Suprapubic skin (tissue), 4 donors: ENCODE measurements at places on chromosomes 6 and 20. TPM values are rescaled to one million over a fixed set of nuclear protein-coding genes. Genes with fewer than 3 reads are reported as not detected.

- no peak for DNase-seq
Measured at GRCh38 chr20:23079016-23079351, 7.1 kb downstream of the CD93 start.

DNA sequence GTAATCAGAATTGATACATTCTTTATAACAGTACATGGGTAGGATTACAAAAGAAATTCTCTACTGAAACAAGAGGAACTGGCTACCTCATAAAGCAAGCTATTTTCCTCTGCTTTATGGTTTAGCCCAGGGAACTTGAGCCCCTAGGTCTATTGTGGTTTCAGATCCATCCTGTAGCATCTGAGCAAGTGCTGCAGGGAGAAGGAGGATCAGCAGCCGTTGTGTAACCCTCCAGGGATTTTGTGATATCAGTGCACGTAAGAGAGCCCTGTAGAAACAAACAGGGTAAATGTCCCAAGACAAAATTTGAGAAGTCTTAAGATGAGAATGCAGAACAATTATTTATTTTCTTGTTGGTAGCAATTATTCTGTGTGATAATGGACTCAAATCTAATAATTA, 165.2 kb upstream of the DEFB112 start:
- DNase-seq = no peak

- no peak for DNase-seq
Measured at GRCh38 chr20:8656335-8656734, 412.6 kb upstream of the PLCB4 start.

DNA sequence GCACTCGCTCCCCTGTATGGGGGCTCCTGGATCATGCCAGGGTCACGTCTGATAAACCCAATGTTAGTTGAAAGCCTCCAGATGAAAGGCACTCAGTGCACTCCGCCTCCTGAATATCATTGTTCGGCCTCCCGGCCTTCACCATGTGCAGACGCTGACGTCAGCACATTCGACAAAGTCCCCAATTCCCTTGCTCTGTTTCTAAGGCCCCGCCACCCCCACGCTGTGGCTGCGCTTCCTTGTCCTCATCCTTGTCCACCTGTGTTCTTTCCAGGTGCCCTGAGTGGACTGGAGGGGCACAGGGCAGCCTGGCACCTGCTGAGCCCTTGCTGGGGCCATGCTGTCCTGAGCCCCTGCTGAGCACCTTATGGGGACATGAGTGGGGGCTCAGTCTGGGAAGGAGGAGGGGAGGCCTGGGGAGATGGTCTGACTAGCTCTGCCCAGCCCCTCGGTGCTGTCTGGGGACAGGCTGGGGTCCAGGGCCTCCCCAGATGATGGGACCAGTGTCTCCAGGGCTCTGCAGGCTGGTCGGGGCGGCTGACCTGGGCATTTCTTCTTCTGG, 9.8 kb upstream of the BHLHE23 start:
- no peak for DNase-seq

DSE gene
- total RNA-seq = 38.0 TPM

MEI4 gene
- not detected for total RNA-seq

TGM3 gene
- 24.9 TPM for total RNA-seq

DNA sequence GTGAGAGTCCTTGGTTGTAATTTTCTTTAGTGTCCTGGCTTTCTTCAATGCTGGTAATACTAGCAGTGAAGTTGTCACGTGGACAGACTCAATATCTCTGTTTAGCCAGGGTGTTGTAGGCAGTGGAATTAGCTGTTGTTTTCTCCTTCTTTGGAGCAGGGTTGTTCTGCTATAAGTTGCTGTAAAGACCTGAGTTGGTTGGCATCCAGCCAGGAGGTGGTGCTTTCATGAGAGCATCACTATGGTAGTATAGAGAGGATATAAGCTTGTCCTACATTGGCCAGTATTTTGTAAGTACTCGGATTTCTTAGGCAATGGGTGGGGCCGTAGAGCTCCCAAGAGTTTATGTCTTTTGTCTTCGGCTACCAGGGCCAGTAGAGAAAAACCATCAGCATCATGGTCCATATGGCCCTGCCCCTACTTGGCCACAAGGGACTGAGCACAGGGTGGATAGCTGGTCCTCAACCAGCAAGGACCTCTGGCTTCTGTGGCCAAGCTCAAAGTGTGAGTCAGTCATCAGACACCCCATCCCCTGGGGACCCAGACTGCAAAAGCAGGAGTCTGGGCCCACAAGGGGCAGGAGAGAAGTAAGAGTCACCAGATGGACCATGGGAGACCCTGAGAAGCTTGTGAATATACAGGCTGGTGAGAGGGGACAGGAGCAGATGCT, 127.9 kb upstream of the NXT1 start:
- DNase-seq = no peak

GRCh38 chr6:112833581-112834131, 486.5 kb downstream of the RFPL4B start:
- DNase-seq = no peak

DNA sequence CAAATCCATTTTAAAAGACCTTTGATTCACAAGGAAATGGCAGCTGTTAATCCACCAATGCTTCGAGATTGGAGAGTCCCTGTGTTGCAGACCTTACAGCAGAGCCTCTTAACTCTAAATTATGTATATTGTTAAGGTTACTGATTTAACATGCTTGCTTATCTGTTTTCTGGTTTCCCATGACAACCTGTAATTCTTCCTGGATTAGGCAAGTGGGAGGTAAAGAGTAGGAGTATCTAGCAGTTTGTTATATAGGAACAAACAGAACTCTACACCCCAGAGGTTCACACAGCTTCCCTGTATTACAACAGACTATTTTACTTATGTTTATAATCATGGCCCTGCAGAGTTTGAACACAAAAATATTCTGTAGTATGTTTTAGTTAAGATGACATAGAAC, 39.5 kb downstream of the NKX2-4 start:
- DNase-seq = no peak

GRCh38 chr20:62212299-62212698, 7.8 kb downstream of the HRH3 start:
- DNase-seq = no peak

ANGPT4 gene
- 0.72 TPM for total RNA-seq

DNA sequence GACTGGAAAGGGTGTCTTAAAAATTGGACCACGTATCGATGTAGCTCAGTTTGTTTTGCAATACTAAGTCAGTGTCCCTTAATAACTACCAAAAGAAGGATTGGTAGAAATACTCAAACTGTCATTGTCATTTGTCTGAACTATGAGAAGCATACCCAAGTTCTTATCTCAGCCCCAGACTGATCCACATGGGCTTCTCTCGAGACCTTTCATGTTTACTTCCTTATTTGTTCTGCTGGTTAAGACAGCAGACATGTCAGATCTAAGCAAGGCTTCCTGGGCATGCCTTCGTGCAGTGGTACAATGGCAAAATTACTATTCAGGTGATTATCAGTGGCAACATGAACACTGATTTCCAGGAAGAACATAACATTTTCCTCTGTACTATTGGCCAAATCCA, 211.1 kb upstream of the PHACTR1 start:
- no peak for DNase-seq

SLPI gene
- total RNA-seq = 466 TPM

- DNase-seq = no peak
Measured at GRCh38 chr20:52465991-52466390, 274.4 kb upstream of the ZFP64 start.

PCED1A gene
- 8.0 TPM for total RNA-seq

BPIFB4 gene
- total RNA-seq = not detected

SLC32A1 gene
- not detected for total RNA-seq

SMLR1 gene
- not detected for total RNA-seq

MAVS gene
- total RNA-seq = 46.0 TPM

DNA sequence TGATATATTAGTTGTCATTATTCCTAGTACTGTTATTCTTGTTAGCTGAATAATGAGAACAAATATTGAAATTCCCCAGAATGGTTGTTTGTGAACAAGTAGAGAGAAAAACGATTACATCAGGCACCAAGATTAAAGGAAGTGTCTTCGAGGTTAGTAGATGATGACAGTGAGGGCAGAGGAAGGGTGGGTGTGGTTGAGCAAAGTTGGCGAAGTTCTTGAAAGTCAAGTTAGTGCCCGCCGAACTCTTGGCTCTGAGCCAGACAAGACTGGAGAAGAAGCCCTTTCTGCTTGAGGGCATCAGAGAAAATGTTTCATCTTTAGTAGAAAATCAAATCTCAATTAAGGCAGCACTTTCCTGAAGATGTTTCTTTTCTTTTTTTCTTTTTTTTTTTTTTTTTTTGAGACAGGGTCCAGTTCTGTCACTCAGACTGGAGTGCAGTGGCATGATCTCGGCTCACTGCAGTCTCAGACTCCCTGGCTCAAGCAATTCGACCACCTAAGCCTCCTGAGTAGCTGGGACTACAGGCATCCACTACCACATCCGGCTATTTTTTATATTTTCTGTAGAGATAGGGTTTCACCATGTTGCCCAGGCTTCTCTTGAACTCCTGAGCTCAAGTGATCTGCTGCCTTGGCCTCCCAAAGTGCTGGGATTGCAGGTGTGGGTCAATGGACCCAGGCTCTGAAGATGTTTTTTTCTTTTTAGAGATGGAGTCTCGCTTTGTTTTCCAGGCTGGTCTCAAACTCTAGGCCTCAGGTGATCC, 77.1 kb downstream of the SGK1 start:
- DNase-seq = peak; percentile 82

DNA sequence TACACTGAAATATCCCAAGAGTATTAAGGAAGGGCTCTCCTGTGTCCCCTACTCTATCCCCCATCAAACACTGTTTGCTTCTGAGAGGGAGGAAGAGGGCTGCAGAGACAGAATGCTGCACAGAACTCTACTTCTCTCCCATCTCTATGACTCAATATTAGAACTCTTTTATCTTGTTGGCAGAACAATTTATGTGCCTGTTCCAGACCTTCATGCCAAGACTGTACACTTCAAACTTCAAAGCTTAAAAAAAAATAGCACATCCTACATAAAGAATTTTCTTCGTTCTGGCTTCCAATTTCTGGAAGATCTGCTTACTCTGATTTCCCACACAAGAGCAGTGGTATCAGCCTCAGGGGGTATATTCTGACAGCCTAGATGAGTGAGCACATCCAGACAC, 19.6 kb upstream of the GPR63 start:
- DNase-seq = no peak

DNA sequence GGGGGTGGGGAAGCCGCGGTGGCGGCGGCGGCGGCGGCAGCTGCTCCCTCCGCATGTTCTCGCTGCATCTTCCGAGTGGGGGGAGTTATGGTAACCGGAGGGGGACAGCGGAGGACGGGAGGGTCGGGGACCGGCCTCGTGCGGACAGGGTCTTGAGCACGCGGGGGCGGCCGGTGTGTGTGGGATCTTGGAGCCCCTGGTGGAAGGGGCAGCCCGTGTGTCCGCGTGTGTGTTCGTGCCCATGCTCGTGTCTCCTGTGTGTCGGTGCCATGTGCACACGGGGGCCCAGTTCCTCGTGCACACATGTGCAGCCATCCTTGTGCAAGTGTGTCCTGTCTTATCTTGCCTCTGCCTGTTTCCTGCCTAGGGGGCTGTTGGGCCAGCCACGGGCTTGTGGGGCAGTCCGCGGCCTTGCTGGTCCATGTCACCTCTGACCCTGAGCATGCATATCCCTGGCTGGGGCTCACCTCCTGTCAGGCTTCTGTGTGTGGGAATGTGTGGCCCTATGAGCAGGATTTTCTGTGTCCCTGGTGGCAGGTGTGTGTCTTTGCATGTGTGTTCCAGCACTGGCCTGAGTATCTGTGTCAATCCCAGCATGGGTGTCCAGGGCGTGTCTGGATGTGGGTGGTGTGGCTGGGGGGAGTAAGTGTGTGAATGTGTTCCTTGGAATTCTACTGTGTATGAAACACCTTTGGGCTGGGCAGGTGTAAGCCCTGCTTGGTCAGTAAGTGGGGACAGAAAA, 8.5 kb downstream of the SYNGAP1 start:
- no peak for DNase-seq

- DNase-seq = no peak
Measured at GRCh38 chr6:155223646-155224451, 40.0 kb upstream of the CLDN20 start.

DNA sequence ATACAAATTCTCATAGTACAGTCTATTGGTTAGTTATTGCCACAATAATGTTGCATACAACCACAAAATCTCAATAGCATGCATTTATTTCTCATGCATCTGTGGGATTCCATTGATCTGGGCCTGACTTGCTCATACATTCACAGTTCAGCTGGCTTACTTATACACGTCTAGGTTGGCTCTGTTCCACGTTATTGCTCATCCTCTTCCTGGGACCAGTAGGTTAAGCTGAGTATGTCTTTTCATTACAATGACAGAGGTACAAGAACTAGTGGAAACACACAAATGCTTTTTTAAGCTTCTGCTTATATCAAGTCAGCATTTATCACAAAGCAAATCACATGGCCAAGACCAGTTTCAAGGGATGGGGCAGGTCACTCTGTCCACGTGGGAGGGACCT, 485.3 kb upstream of the BTBD3 start:
- DNase-seq = no peak

GRCh38 chr20:57390604-57391438, at the start of gene RBM38:
Gene RBM38 (plus strand): TSS chr20:57391396. CDS start chr20:57391582, 186 bp downstream.
- DNase-seq = no peak

GRCh38 chr20:20214757-20215275, 153.1 kb upstream of the INSM1 start:
- DNase-seq = no peak

- DNase-seq = no peak
Measured at GRCh38 chr6:118869894-118870589, 23.9 kb upstream of the ASF1A start.

HLA-DRA gene
- 126 TPM for total RNA-seq
